ENCODE measurements at places on chromosomes 5 and 9. TPM values are rescaled to one million over a fixed set of nuclear protein-coding genes. Genes with fewer than 3 reads are reported as not detected.
A peak's percentile ranks its signal among the peaks of the same experiment; 100 is the strongest.

Gene NSG2
- not detected for polyA plus RNA-seq

Gene POLR3G
- 1.3 TPM for polyA plus RNA-seq

Gene GFI1B
- not detected for polyA plus RNA-seq

Gene MARCOL
- polyA plus RNA-seq = not detected

Gene HINT1
- 445 TPM for polyA plus RNA-seq

Gene OR1J2
- polyA plus RNA-seq = not detected

Gene SLC31A1
- polyA plus RNA-seq = 3.4 TPM

Gene SHISAL2B
- not detected for polyA plus RNA-seq

Gene TXN
- polyA plus RNA-seq = 172 TPM

Gene BHMT
- not detected for polyA plus RNA-seq

Gene DNAI1
- not detected for polyA plus RNA-seq

Gene PRSS3
- not detected for polyA plus RNA-seq

Gene CSF2
- polyA plus RNA-seq = not detected

Gene C5orf52
- not detected for polyA plus RNA-seq

GRCh38 chr9:27430750-27431535, 93.1 kb upstream of the IFNK start:
- no peak overlapping the region for H3K27ac ChIP-seq
- H3K4me1 ChIP-seq = no peaks in the 10 kb centered on the region
- DNase-seq = no peak
- no peaks in the 10 kb centered on the region for H3K36me3 ChIP-seq

- H3K4me3 ChIP-seq = no peak overlapping the region
- no peak for DNase-seq
- H3K4me1 ChIP-seq = no peaks in the 10 kb centered on the region
- no peak overlapping the region for H3K27ac ChIP-seq
Measured at GRCh38 chr5:179120951-179121666, 60.9 kb downstream of the ZNF354C start.

GRCh38 chr9:137279741-137280473, 2.4 kb downstream of the TOR4A start:
- H3K4me1 ChIP-seq = peaks cover 11% of the 10 kb centered on the region
- DNase-seq = no peak
- no peak overlapping the region for H3K27ac ChIP-seq
- H3K27me3 ChIP-seq = no peaks in the 10 kb centered on the region
- H3K36me3 ChIP-seq = no peaks in the 10 kb centered on the region

- H3K27ac ChIP-seq = peak overlapping the region; percentile 96
- peak overlapping the region; percentile 95 for H3K4me3 ChIP-seq
- peaks cover 35% of the 10 kb centered on the region for H3K36me3 ChIP-seq
- no peak for DNase-seq
Measured at GRCh38 chr5:181243018-181243563, 615 bp downstream of the RACK1 start.

GRCh38 chr5:159510282-159510681, 180.0 kb upstream of the IL12B start:
- H3K27me3 ChIP-seq = no peaks in the 10 kb centered on the region
- no peak overlapping the region for H3K4me3 ChIP-seq
- DNase-seq = no peak
- H3K4me1 ChIP-seq = no peaks in the 10 kb centered on the region
- no peak overlapping the region for H3K27ac ChIP-seq
- H3K36me3 ChIP-seq = no peaks in the 10 kb centered on the region

GRCh38 chr9:3398232-3398648, 127.6 kb downstream of the RFX3 start:
- no peaks in the 10 kb centered on the region for H3K36me3 ChIP-seq
- DNase-seq = no peak
- H3K27me3 ChIP-seq = no peaks in the 10 kb centered on the region

GRCh38 chr5:3601911-3602782, 6.5 kb downstream of the IRX1 start:
- no peak overlapping the region for H3K27ac ChIP-seq
- peaks cover 9% of the 10 kb centered on the region for H3K27me3 ChIP-seq
- H3K4me3 ChIP-seq = no peak overlapping the region
- no peak for DNase-seq
- H3K36me3 ChIP-seq = no peaks in the 10 kb centered on the region

DNA sequence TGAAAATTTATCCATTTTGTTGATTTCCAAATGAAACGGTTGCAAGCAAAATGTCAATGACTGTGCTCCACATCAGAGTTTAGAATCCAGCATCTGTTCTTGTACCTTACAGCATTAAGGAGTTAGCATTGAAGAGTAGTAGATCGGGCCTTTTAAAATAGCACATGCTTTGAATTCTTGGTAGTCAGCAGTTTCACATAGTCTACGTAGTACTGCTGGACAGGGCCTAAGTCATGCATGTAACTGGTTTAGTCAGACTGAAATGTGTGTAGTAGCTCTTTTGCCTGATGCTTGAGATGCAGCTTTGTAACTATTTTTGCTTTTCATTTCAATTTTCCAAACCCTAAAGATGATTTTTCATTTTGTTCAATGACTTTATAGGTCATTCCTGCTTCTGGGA, 19.8 kb downstream of the LECT2 start:
- no peak overlapping the region for H3K27ac ChIP-seq
- H3K27me3 ChIP-seq = no peaks in the 10 kb centered on the region

DNA sequence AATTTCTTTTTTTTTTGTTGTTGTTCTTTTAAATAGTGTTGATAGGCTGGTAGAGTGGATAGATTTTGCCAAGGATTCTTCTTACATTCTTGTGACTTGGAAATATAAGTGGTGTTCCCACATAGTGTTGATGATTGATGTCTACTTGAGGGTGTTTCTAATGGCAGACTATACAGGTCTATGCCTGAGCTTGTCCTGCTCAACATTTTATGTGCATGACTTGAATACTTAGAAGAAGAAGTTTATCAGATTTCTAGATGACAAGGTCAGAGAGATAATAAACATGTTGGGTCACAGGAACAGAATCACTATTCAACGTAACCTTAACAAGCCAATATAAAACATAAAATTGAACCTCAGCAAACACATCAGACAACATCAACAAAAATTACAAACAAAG, 24.2 kb downstream of the XRCC4 start:
- no peak for DNase-seq
- H3K27me3 ChIP-seq = no peaks in the 10 kb centered on the region
- H3K4me1 ChIP-seq = no peaks in the 10 kb centered on the region

- H3K27ac ChIP-seq = peak overlapping the region; percentile 81
- peaks cover 4% of the 10 kb centered on the region for H3K27me3 ChIP-seq
- no peaks in the 10 kb centered on the region for H3K36me3 ChIP-seq
- H3K4me1 ChIP-seq = peaks cover 23% of the 10 kb centered on the region
- H3K4me3 ChIP-seq = peak overlapping the region; percentile 74
Measured at GRCh38 chr9:136847088-136847825, 2.0 kb upstream of the PHPT1 start.

DNA sequence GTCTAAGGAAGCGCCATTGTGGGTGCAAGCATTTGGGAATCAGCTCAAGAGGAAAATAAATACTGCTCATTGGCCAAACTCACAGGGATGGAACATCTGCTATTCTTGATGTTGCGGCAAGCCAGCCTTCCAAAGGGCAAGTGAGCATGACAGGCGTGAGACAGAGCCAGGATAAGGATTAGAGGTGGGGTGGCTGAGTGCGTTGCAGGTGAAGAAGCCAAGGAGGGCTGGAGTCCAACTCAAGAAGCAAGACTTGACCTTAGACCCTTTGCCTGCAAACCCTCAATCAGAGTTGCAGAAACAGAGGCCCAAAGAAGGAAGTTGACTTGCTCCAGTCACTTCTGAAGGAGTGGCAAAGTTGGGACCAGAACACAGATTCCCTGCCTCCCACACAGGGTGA, 79.4 kb downstream of the WWC1 start:
- no peaks in the 10 kb centered on the region for H3K4me1 ChIP-seq
- H3K27me3 ChIP-seq = no peaks in the 10 kb centered on the region
- no peak for DNase-seq
- H3K36me3 ChIP-seq = no peaks in the 10 kb centered on the region

DNA sequence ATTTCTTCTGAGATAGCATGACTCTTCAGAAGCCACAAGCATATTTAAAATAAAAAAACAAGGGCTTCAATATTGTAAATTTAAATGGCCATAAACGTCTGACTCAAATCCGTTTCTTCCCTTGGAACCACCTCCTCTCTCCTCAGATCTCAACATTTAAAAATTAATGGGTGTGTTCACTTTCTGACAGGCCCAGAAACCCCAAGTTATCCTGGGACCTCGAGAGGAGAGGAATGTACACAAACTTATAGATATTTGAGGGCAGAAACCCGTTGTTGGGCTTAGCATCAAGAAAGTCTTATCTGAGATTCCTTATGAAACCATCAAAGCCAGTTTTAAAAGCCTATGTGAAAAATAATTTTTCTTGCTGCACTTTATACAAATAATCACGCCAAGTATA, 29.2 kb downstream of the MLLT3 start:
- no peaks in the 10 kb centered on the region for H3K27me3 ChIP-seq
- peaks cover 12% of the 10 kb centered on the region for H3K4me1 ChIP-seq
- H3K27ac ChIP-seq = no peak overlapping the region
- no peak overlapping the region for H3K4me3 ChIP-seq
- DNase-seq = no peak

GRCh38 chr5:42944989-42945388, 95.1 kb downstream of the ANXA2R start:
- H3K36me3 ChIP-seq = no peaks in the 10 kb centered on the region
- H3K4me3 ChIP-seq = no peak overlapping the region

- no peaks in the 10 kb centered on the region for H3K27me3 ChIP-seq
- H3K4me1 ChIP-seq = no peaks in the 10 kb centered on the region
- no peak for DNase-seq
- no peak overlapping the region for H3K27ac ChIP-seq
- H3K36me3 ChIP-seq = no peaks in the 10 kb centered on the region
Measured at GRCh38 chr5:173721601-173722232, 105.3 kb upstream of the BOD1 start.

- no peak overlapping the region for H3K27ac ChIP-seq
- no peak for DNase-seq
- peaks cover 5% of the 10 kb centered on the region for H3K4me1 ChIP-seq
- no peaks in the 10 kb centered on the region for H3K36me3 ChIP-seq
Measured at GRCh38 chr5:133294380-133294779, 242.6 kb downstream of the HSPA4 start.

- DNase-seq = no peak
- no peaks in the 10 kb centered on the region for H3K4me1 ChIP-seq
- no peak overlapping the region for H3K4me3 ChIP-seq
- no peaks in the 10 kb centered on the region for H3K36me3 ChIP-seq
Measured at GRCh38 chr5:95881833-95882232, 59.3 kb upstream of the GLRX start.

DNA sequence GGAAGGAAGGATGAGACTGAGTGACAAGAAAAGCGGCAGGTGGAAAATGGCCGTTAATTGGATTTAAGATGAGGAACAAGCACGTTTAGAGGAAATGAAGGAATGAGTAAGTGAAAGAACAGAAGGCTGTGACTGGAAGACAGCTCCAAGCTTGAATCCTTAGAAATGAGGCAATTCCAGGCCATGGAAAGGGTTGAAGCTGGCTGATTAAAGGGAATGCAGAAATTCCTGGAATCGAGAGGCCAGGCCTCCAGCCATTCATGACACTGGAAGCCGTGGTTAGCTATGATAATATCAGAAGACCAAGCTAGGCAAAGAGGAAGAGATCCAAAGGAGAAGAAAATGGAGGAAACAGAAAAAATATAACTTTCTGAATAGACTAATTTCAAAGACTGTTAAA, 84.2 kb downstream of the ARL15 start:
- DNase-seq = no peak
- H3K36me3 ChIP-seq = no peaks in the 10 kb centered on the region
- H3K4me3 ChIP-seq = no peak overlapping the region
- H3K27me3 ChIP-seq = no peaks in the 10 kb centered on the region
- no peak overlapping the region for H3K27ac ChIP-seq

DNA sequence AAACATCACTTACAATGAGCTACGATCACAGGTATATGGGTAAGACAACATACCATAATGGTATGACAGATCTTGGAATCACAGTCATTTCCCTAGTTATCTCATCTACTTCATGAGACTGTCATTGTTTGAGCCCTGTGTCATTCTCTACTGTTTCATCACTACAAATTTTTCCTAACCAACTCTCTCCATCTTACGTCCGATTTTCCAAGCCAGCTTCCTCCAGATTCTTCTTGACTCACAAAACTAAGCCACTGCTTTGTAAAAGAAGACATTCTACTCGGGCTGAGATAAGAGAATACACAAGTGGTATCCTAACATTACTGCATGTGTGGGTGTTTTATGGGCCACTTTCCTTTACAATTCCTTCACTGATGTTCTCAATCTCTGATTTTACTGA, 49.6 kb downstream of the SERINC5 start:
- no peak overlapping the region for H3K4me3 ChIP-seq
- H3K4me1 ChIP-seq = peaks cover 82% of the 10 kb centered on the region
- no peaks in the 10 kb centered on the region for H3K27me3 ChIP-seq
- no peak overlapping the region for H3K27ac ChIP-seq

DNA sequence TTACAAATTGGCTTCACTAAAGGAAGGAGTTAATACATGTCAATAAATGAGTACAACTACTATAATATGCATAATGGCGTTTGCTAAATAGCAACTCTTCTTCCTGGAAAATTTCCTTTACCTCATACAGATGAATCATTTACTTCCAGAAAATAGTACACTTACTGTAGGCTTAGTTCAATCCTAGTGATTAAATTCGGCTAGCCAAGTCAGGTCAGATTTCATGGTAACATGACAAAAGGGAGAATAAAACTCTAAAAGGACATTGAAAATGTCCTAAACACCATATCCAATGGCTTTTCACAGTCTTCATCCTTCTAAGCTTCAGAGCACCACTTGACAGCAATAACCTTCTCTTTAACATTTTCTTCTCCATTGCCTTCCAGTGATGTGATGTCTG, 42.1 kb upstream of the ZFAND5 start:
- no peak for DNase-seq
- no peaks in the 10 kb centered on the region for H3K4me1 ChIP-seq
- no peaks in the 10 kb centered on the region for H3K36me3 ChIP-seq
- no peak overlapping the region for H3K4me3 ChIP-seq

DNA sequence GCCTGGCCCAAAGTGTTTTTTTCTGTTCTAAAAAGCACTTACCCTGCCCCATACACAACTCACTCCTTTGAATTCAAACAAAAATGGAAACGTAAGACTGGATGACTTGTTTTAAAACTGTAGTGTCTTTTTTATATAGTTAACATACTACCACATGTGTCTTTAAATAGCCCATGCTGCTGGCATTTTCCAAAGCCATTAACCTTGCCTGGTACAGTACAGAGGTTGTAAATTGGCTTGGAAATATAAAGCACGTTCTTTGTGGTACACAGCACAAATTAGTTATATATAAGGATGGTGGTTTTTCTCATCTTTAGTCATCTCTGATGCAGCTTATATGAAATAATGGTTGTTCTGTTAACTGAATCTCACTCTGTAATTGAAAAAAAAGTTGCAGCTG, 519.7 kb upstream of the ZNF608 start:
- no peaks in the 10 kb centered on the region for H3K4me1 ChIP-seq
- H3K27me3 ChIP-seq = no peaks in the 10 kb centered on the region
- no peak overlapping the region for H3K27ac ChIP-seq
- DNase-seq = no peak
- no peak overlapping the region for H3K4me3 ChIP-seq
- H3K36me3 ChIP-seq = no peaks in the 10 kb centered on the region

DNA sequence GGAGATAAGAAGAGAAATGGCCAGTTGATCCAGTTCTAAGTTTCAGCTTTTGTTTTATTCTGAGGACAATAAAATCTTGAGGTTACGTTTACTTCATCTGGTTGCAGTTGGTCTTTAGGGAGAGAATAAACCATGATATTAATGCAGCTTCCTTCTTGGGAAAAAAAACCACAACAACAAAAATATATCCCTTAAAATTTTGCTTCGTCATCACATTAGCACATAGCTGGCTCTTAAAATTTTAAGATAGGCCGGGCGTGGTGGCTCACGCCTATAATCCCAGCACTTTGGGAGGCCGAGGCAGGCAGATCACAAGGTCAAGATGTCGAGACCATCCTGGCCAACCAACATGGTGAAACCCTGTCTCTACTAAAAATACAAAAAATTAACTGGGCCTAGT, 86.4 kb downstream of the EQTN start:
- no peaks in the 10 kb centered on the region for H3K4me1 ChIP-seq
- no peaks in the 10 kb centered on the region for H3K27me3 ChIP-seq
- no peaks in the 10 kb centered on the region for H3K36me3 ChIP-seq
- H3K27ac ChIP-seq = no peak overlapping the region
